ENCODE measurements at places on chromosomes 2 and 18. TPM values are rescaled to one million over a fixed set of nuclear protein-coding genes. Genes with fewer than 3 reads are reported as not detected.

DNA sequence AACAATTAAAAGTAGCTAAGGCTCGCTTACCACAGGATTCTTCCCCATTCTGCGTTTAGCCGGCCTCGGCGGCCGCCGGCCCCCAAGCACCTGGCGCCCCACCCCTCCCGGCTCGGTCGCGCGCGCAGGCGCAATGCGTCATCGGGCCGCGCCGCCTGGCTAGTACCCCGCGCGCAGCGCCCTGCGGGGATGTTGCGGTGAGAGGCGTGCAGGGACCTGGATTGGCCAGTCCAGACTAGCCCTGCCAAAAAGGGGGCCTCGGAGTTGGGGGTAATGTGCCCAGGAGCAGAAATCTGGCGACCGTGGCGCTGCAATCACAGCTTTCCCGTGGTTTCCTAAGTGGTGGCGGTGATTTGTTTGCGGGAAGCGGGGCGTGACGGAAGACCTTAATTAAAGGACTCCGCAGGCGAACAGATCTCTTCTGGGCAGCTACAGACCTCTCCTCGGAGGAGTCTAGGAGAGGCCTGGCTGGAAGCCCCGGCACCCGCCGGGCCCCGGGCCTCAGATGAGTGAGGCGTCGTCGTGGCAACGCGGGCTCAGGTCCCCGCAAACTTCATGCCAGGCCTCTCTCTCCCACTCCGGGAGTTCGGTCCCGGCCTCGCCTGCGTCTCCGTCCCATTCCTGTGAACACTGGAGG lies 606 bp downstream of the TMEM237 start:
- peak; percentile 72 for DNase-seq

- DNase-seq: no peak
Measured at GRCh38 chr2:108884619-108885018, 98.0 kb downstream of the CCDC138 start.

DNA sequence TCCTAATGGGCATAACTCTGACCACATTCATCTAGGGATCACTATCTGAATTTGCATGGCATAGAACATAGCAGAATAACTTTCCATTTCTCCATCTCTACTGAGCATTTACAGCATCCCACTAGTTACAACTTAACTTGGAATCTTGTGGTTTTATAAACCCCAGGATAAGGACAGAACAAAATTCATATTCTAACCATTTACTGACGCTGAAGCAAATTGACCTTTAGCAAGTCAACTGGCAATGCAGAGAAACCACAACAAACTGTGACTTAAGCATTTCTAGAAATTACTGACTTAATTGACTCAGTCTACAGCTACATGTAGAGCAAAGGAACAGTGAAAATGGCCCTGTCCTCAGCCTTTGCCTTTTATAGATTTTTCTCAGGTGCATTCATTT lies 61.2 kb downstream of the DCC start:
- no peak for DNase-seq

GRCh38 chr2:185828326-185828725 lies 89.7 kb downstream of the FSIP2 start:
- DNase-seq: no peak

DNA sequence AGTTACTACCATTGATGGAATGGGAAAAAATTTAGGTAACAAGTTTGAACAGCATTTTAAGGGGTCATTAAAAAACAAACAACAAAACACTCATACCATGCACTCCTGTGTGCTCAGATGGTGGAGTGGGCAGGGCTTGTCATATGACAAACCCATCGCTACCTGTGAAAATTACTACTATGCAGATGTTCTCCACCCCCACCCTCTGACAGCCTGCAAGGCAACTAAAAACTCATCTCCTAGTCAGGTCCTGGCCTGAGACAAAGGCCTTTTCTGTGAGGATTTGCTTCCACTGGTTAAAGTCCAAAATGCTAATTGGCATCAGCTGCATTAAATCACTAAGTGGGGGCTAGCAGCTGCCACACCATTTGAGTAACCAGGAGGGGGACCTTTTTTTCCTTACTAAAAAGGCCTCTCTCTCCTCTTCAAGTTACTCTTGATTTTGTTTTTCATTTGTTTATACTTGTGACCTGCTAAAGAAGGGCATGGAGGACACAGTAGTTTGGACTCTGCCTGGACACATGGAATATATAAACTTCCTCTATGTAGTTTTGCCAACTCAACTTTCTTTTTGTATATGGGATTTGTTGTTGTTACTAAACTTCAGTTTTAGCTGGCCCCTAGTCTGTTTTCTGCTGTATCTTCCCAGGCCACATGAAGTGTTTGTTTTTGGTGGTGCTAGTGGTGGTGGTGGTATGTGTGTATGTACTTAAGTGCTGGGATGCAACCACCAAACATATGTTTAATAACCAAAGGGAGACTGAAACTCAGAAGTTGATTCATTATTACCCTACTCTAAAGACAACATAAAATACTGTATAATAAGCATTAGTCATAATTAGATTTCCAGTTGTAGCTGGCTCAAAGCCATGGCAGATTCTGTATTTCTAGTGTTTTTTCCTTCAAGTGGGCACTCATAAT lies 121.3 kb downstream of the MAP4K4 start:
- DNase-seq: peak; percentile 37

GRCh38 chr18:26057344-26057773 lies 33.1 kb downstream of the SS18 start:
- no peak for DNase-seq

DNA sequence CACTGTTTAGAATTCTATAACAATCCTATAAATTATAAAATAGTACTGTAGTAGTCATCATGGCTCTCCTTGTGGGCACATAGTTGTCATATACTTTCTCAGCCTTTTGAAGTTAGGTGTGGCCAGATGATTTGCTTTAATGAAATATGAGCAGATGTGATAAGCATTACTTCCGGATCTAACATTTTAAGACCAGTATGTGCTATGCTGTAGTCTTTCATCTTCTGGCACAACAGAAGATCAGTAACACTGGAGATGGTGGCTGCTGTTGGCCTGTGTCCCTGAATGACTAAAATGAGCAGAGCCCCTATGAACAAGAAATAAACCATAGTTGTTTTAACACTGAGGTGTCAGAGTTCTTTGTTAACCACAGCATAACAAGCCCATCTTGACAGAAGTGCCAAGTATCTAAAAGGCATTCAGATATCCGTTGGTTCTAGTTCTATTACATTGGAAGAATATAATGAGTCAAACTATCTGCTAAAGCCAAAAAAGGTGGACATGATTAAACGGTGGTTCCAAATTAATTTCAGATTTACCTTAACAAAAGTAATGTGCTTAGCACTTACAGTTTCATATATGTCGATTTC lies 6.3 kb downstream of the MEX3C start:
- DNase-seq: no peak

Gene UBXN2A
- 14.2 TPM for total RNA-seq

Gene G6PC2
- not detected for total RNA-seq

Gene HOXD3
- not detected for total RNA-seq

Gene SOCS6
- total RNA-seq: 26.2 TPM
